ENCODE measurements at places on chromosomes 1 and 21.

DNA sequence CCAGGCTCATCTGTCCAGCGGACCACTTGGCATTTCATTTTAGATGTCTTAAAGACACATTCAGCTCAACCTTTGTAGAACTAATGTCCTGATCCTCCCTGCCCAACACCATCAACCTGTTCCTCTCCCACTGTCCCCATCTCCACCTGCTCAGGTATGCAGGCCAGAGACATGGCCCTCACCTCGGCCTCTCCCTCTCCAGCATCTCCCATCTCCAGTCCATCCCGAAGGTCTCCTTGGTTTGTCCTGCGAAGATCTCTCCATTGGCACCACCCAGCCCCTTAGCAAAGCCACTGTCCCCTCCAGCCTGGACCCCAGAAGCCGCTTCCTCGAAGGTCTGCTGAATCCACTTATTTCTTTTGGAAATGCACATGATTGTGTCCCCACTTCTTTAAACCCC lies 20.9 kb upstream of the KCNC4 start:
- no peak for DNase-seq

GRCh38 chr1:23995431-23995837 lies 15.3 kb upstream of the SRSF10 start:
- no peak for DNase-seq

- DNase-seq: no peak
Measured at GRCh38 chr21:21085206-21085605, 87.0 kb downstream of the NCAM2 start.

DNA sequence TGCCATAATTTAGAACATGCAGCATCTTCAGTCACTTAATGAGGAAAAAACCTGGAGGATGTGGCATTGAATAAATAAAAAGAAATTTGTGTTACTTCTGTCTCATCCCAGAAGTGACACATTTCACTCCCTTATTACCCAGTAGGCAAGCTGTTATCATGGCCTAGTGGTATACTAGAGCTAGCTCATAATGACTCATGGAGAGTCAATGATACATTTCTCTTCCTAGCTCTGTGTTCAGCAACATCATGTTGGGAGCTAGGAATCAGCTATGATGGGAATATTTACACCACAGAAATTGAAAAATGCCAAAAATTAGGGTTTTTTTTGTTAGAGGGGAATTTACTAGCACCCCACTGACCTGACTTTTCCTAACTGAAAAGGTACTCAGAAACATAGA lies 182.7 kb downstream of the HMCN1 start:
- DNase-seq: no peak

DNA sequence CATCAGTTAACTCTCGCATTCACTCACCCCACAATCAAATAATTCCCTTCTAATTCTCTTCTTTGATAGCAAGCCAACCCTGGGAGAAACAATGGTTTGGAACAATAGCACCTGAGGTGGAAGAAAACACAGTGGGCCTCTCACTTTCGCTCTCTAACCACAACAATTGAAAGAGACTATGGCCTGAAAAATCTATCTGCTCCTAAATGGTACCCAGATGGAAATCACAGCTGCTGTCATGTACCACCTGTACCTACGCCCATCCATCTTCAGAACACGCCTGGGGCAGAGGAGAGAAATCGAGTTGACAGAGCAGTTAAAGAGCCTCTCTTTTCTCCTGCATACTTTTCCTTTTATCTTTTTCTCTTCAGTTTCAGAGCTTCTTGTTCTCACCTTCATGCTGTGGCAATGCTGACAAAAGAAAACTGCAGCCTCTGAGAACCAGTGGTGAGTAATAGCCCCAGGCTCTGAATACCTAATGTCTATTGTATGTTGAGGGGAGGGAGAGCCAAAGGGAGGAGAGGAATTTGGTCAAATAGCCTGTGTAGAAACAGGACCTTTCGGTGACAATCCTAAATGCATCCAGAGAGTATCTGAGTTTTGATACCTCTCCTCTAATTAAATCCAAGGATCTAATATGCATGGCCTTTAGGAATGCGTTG lies 57.7 kb downstream of the ZC3H11B start:
- DNase-seq: no peak

- DNase-seq: no peak
Measured at GRCh38 chr21:27277110-27277509, 310.2 kb upstream of the ADAMTS5 start.

GRCh38 chr1:246784621-246785493 lies 60.6 kb downstream of the SCCPDH start:
- DNase-seq: no peak

GRCh38 chr1:39288735-39289465 lies 84.4 kb downstream of the MACF1 start:
- DNase-seq: no peak

GRCh38 chr1:203103829-203104495 lies 18.1 kb upstream of the MYOG start:
- no peak for DNase-seq

- DNase-seq: no peak
Measured at GRCh38 chr1:178923512-178923911, 52.6 kb upstream of the ANGPTL1 start.

DNA sequence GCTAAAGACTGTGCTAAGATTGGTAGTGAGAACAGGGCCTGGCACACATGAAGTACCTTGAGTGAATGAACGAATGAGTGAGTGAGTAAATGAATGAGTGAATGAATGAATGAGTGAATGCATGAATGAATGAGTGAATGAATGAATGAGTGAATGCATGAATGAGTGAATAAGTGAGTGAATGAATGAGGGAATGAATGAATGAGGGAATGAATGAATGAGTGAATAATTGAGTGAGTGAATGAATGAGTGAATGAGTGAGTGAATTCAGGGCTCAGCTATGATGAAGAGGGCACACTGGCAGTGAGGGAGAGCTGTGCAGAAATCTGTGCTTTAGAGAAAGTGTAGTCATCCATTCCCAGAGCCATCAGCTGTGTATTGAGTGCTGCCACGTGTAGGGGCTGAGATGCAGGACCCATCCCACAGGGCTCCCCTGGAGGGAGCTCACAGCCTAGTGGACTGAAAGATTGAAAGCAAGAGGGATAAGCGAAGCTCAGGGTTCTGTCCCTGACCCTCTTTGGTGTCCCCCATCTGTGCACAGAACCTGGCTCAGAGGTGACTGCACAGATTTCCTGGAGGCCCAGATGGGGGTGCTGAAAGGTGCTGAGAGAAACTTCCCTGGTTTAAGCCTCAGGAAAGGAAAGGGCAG lies 217.9 kb upstream of the VAMP3 start:
- DNase-seq: no peak

DNA sequence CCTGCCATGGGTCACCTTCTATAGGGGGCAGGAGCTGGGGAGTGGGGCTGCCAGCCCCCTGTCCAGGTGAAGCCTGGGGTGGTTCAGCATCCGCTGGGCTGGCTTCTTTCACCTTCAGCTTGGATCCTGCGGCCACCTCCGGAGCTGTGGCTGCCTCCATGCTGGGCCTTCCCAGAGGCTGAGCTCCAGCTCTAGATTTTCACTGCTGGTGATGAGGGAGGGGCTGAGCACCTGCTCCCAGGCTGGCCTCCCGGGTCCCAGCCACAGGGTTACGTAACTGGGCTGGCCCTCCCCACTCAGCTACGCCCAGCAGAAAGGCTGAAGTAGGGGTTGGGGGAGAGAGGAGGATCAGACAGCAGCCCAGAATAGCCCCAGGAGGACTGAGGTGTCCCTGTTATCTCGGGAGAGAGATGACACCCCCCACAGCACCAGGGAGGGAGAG lies at the start of gene MYBPHL:
MYBPHL (minus strand) TSS at position 180 of the 442 bp plus-strand sequence; CDS start at position 160, 20 bp downstream.
- DNase-seq: no peak

- DNase-seq: no peak
Measured at GRCh38 chr1:1351511-1352427, 2.6 kb upstream of the DVL1 start.

DNA sequence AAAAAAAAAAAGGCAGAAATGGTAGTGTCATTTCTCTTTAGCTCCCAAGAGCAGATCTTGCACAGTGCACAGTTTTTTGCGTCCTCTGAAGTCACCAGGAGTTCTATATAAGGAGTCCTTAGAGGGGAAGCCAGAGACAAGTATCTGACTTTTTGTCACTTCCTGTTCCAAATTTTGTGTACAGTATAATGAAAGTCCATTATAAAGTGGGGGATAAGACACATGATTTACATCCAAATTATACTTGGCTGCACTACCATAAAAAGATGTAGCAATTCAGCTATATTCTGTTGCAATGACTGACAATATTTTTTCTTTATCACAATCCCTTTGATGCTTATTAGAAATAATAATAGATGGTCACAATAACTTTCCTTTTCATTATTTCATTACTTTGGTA lies 1276.9 kb upstream of the ADGRL2 start:
- no peak for DNase-seq

DNA sequence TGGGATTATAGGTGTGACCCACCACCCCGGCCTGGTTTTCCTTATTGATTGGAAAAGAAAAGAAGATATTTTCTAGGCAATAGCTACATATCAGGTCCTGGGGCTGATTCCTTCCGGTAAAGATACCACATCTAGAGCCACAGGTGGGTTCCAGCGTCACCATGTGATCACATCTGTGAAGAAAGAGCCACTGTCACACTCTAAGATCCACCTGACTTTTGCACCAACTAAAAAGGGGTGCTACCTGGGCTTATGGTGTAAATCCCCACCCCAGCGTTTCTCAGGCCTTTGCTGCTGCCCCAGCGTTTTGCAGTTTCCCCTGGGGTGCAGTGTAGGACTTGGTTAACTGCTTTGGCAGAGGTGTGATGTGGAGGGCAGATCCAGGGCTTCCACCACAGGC lies 22.3 kb upstream of the PDE9A start:
- DNase-seq: no peak

DNA sequence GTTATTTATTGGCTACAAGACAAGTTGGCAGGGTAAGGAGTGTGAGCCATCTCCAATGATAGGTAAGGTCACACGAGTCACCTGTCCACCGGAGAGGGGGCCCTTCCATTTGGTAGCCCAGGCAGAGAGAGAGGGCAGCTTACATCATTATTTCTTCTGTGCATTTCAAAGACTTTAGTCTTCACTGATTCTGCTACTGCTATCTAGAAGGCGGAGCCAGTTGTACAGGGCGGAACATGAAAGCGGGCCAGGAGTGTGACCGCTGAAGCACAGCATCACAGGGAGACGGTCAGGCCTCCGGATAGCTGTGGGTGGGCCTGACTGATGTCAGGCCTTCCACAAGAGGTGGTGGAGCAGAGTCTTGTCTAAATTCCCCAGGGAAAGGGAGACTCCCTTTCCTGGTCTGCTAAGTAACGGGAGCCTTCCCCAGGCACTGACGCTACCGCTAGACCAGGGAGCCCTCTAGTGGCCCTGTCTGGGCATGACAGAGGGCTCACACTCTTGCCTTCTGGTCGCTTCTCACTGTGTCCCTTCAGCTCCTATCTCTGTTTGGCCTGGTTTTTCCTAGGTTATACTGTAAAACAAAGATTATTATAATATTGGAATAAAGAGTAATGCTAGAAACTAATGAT lies 36.7 kb downstream of the ZNF695 start:
- DNase-seq: no peak

GRCh38 chr1:203481196-203481595 lies 5.6 kb downstream of the PRELP start:
- no peak for DNase-seq

- no peak for DNase-seq
Measured at GRCh38 chr1:226574591-226575435, 26.2 kb downstream of the STUM start.

GRCh38 chr1:186496171-186496851 lies 35.4 kb upstream of the PDC start:
- DNase-seq: no peak

- DNase-seq: no peak
Measured at GRCh38 chr1:200967693-200968468, 55.6 kb downstream of the KIF21B start.

DNA sequence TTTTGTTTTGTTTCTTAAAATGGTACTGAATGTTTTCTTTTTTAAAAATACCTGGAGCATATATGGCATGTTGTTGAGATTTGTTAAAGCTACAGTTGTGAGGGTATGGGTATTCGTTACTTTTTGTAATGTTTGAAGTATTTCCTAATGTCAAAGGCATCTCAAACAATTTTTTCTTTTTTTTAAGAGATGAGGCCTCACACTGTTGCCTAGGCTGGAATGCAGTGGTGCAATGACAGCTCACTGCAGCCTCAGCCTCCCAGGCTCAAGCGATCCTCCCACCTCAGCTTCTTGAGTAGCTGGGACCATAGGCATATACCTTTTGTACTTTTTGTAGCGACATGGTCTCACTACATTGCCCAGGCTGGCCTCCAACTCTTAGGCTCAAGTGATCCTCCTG lies 16.1 kb downstream of the CLCN6 start:
- no peak for DNase-seq

- no peak for DNase-seq
Measured at GRCh38 chr1:109592916-109593315, 26.5 kb downstream of the GNAT2 start.

GRCh38 chr1:208108213-208108608 lies 136.0 kb downstream of the PLXNA2 start:
- DNase-seq: no peak

GRCh38 chr1:66526036-66526435 lies 7.9 kb upstream of the SGIP1 start:
- DNase-seq: no peak

- no peak for DNase-seq
Measured at GRCh38 chr1:33242652-33243051, 13.6 kb upstream of the ZNF362 start.

DNA sequence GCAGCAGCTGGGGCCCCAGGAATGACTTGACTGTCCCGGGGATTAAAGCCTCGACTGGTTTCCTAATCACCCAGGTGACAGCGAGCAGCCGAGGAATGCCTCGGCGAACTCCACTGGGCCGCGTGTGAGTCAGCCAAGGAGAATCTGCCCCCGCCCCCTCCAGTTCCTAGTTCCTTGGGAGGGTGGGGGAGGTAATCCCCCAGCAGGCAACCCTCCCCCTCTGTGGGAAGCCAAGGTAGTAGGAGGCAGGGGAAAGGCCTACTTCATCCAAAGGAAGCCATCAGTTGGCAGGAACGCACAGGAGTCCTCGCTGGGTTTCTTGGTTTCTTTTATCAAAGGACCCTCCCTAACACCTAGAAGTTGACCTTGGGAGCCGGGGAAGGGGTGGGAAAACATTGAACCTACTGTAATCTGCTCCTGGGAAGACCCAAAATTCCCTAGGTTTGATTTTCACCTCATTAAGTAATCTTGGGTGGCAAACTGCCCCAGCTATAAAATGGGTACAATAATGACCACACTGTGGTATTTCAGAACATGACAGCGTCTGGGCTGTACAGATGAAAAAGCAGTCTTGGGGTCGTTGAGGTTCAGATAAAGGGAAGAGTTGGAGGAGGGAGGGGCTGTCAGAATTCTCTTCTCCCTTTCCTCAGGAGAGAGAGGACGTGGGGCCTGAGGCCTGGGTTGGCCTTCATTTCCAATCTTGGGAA lies 1.4 kb downstream of the TENT5B start:
- DNase-seq: no peak

All from activated naive CD4-positive, alpha-beta T cell (primary cell).